ENCODE measurements at places on chromosomes 16 and 17. TPM values are rescaled to one million over a fixed set of nuclear protein-coding genes. Genes with fewer than 3 reads are reported as not detected.

The SP6 gene
- 3.8 TPM for polyA plus RNA-seq

The TSPOAP1 gene
- 33.2 TPM for polyA plus RNA-seq

The KRTAP3-2 gene
- not detected for polyA plus RNA-seq

The KRT33A gene
- not detected for polyA plus RNA-seq

The G6PC3 gene
- polyA plus RNA-seq: 74.5 TPM

The CA4 gene
- polyA plus RNA-seq: 35.5 TPM

The HIGD1B gene
- polyA plus RNA-seq: 1.7 TPM

The KRTAP2-4 gene
- not detected for polyA plus RNA-seq

The FOXF1 gene
- polyA plus RNA-seq: not detected

The TEN1 gene
- 32.8 TPM for polyA plus RNA-seq

The HBA1 gene
- 784 TPM for polyA plus RNA-seq

The AATK gene
- 4.4 TPM for polyA plus RNA-seq

The CCDC40 gene
- 12.7 TPM for polyA plus RNA-seq

The C17orf100 gene
- polyA plus RNA-seq: 9.0 TPM

The AURKB gene
- 26.7 TPM for polyA plus RNA-seq

The COL1A1 gene
- polyA plus RNA-seq: 541 TPM

The HES7 gene
- polyA plus RNA-seq: 0.13 TPM

The EPOP gene
- polyA plus RNA-seq: 1.4 TPM

The CBFA2T3 gene
- polyA plus RNA-seq: 3.5 TPM

The C1QTNF1 gene
- 3.1 TPM for polyA plus RNA-seq

The ARHGAP44 gene
- 9.0 TPM for polyA plus RNA-seq

The FAM171A2 gene
- polyA plus RNA-seq: 36.2 TPM

The EDC4 gene
- polyA plus RNA-seq: 75.0 TPM

The WFDC1 gene
- polyA plus RNA-seq: 3.4 TPM

The AANAT gene
- polyA plus RNA-seq: 0.39 TPM

The KRT15 gene
- polyA plus RNA-seq: 0.49 TPM

The CACNG3 gene
- polyA plus RNA-seq: not detected

The SLC13A2 gene
- polyA plus RNA-seq: 14.9 TPM

The CCL18 gene
- not detected for polyA plus RNA-seq

All from left renal cortex interstitium (tissue), 4 donors.